ENCODE measurements at places on chromosomes 12 and 14.

GRCh38 chr14:63897721-63898163 lies 44.9 kb downstream of the SYNE2 start:
- DNase-seq = no peak

DNA sequence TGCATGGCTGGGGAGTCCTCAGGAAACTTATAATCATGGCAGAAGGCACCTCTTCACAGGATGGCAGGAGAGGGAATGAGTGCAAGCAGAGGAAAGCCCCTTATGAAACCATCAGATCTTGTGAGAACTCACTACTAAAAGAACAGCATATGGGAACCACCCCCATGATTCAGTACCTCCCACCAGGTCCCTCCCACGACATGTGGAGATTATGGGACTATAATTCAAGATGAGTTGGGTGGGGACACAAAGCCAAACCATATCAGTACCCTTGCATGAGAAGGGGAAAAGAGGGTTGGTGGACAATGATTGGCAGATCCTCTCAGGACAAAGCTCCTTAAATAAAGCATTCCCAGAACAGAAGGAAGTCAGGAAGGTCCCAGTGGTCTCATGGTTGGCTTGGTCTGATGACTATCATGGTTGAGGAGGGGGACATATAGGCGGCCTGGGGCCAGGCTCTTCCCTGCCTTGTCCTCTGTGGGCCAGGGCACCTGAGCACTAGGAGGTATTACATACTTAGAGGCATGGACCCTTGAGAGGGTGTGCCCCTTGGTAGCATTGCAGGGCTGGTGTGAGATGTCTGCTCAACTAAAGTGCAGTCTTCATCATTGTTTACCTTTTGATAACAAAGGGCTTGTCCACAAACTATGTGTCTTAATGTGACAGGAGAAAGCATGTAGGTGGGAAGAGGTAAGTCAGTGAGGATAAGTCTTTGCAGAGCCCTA lies 22.2 kb downstream of the HSD17B6 start:
- DNase-seq = no peak

GRCh38 chr12:88371416-88372183 lies 208.7 kb downstream of the KITLG start:
- peak; percentile 57 for DNase-seq

GRCh38 chr12:19867970-19868369 lies 428.7 kb downstream of the AEBP2 start:
- no peak for DNase-seq

GRCh38 chr12:91250273-91250665 lies 67.7 kb upstream of the DCN start:
- DNase-seq = no peak

- DNase-seq = no peak
These were observed 35.7 kb downstream of the RIN3 start for GRCh38 chr14:92549105-92549858.

DNA sequence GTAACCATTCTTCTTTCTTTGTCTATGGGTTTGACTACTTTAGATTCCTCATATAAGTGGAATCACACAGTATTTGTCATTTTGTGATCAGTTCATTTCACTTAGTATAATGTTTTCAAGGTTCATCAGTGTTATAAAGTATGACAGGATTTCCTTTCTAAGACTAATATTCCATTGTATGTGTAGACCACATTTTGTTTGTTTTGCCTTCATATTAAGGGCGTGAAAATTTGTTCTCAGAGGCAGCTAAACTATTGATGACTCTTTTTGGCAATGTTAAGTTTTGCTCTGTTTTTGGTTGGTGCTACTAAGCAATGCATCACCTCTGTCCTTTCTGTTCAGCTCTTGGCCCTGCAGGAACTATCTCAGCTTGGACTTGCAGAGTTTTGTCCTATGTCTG lies 1.7 kb upstream of the KLRG1 start:
- DNase-seq = no peak

DNA sequence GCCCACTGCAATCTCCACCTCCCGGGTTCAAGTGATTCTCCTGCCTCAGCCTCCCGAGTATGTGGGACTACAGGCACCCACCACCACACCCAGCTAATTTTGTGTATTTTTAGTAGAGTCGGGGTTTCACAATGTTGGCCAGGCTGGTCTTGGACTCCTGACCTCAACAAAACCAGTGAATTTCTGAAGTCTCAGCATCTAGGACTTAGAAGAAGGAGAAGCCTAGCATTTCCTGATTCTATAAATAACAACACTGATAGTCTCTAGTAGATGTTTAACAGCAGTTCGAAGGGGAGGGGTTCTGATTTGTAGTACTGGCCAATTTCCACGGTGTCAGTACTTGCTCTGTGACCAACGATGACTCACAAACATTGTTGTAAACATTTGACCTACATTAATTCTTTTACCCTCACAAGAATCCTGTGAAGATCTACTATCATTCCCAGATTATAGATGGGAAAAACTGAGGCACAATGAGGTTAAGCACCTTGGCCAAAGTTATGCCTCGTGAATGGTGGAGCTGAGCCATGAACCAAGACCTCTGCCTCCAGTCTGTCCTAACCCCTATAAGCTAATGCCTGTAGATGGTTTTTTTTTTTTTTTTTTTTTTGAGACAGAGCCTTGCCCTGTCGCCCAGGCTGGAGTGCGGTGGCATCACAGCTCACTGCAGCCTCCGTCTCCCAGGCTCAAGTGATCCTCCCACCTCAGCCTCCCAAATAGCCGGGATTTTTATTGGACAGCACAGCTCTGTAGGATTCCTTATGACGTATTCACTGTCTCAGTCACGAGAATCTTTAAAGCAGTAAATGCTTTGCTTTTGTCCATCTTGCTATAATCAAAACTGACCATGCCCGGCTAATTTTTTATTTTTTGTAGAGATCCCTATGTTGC lies 5.2 kb downstream of the P2RX4 start:
- peak; percentile 79 for DNase-seq

Measured in HT1080 (cell line).